ENCODE measurements at places on chromosomes 3 and 15.
A peak's percentile ranks its signal among the peaks of the same experiment; 100 is the strongest.

- no peak for DNase-seq
Observed at GRCh38 chr3:149021830-149022229, 30.5 kb downstream of the GYG1 start.

GRCh38 chr3:127431066-127431465 is 143.2 kb upstream of the PRR20G start:
- peak; percentile 50 for DNase-seq

DNA sequence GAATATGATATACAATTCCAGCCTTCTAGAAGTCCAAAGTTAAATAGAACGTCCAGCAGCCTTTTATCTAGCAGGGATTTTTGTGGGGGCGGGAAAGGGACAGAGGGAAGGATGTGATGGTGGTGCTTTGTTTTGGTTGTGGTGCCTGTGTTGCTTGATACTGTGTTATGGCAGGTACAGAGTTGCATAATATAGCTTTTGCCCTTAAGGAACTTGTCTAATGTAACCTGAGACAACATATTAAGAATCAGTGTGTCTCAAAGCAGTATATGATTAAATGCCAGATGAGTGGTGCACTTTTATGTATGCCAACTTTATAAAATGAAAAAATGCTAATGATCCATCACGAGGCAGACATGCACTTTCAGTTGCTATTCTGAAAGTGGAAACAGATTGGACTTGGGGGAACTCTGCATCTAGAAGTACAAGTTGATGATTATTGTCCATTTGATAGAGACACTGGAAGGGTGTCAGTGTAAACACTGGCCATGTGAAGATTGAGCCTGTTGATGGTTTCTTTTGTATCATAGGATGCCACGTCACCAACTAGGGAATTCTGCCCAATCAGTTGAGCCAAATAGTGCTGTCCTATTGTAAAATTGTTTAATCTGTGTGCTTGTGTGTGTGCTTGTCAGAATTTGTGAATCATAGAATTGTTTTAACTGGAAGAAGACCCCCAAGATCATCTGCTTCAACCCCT is 23.0 kb downstream of the NEO1 start:
- DNase-seq: no peak

DNA sequence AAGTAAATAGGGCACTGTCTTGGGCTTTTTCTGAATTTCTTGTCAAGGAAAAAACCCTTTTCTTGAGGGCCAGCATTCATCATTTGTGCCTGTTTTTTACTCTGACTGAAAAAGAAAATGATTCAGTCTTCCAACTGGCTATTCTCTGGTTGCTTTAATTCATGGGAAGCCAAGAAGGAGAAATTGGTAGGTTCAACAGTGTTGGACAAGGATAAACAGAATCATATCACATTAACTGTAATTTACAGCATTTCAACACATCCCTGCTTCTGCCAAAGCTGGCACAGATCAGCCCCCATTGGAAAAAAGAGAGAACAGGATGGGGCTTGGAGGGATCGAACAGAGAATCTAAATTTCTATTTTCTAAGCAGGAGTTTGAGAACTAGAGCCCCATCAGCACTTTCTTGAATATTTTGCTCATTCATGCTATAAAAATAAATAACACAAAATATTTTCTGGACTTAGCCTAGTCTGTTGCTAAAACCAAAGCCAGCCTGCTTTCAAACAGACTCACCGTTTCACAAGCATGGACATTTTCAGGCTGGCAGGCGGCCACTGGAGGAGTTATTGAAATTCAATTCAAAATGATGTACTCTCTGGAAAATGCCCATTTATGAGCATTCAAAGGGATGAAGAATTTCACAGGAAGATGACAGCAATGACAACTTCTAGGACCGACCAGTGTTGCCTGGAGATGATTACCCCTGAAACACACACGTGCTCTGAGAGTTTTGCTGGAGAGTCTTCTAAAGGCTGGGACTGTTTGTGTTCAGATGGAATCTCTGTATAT is 181.2 kb downstream of the WNT5A start:
- DNase-seq: no peak

DNA sequence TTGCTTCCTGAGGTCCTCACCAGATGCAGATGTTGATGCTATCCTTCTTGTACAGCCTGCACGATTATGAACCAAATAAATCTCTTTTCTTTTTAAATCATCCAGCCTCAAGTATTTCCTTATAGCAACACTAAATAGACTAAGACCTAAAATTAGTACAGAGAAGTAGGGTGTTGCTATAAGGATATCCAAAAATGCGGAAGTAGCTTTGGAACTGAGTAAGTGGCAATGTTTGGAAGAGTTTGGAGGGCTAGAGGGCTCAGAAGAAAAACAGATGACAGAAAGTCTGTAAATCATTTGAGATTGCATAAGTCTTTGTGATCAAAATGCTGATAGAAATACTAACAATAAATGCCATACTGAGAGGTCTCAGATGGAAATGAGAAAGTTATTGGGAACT is 894.9 kb downstream of the DIPK2A start:
- peak; percentile 4 for DNase-seq

GRCh38 chr15:100254691-100255090 is 87.1 kb downstream of the ADAMTS17 start:
- DNase-seq: no peak

DNA sequence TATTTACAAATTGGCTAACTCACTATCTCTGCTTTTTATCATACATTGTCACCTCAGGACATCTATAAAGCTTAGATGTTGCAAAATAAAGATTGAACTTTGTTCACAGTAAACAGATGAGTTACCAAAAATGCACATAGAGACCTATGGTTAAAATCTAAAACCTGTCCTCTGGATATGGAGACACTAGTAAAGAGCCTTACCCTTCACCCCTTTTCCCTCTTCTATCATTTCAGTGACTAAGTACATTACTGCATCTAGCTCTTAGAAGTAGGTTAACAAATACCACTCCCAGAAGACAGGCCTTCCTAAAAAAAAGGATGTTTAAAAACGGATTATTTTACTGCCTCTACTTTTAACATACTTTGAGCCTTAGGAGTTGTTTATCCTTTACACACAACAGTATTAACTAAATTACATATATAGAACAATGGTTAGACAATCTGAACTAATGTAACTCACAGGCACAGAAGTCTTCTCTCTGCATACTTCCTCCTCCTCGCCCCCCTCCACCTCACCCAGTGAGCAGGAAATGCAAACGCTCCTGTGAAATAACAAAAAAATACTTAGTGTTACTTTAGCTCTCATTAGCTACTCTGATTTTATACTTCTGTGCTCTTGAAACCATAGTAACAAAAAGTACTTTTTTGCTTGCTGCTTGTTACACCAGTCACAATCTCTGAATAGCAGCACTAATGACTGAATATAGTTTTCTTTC is 23.3 kb downstream of the IREB2 start:
- DNase-seq: no peak

GRCh38 chr3:171380711-171381425 is 79.3 kb downstream of the TNIK start:
- no peak for DNase-seq

GRCh38 chr3:57256844-57257243 is 29.3 kb downstream of the APPL1 start:
- no peak for DNase-seq

- DNase-seq: peak; percentile 15
Observed at GRCh38 chr15:73464602-73465001, 21.6 kb downstream of the REC114 start.

DNA sequence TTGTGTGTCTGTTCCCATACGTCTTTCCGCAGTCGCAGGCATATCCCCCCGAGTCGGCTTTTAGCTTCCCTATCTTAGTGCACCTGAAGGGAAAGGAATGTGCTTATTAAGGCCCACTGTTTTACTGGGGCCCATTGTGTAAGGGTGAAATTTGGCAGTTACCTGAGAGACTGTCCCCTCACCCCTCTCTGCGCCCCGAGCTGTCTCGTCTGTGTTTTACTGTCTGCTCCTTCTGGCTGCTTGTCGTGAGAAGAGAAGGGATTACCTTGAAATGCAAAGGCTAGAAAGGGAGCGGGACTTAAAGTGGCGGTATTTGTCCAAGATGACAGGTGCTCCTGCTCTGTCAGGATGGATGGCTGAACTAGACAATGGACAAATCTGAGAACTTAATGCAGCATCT is 233.0 kb upstream of the POU1F1 start:
- no peak for DNase-seq

DNA sequence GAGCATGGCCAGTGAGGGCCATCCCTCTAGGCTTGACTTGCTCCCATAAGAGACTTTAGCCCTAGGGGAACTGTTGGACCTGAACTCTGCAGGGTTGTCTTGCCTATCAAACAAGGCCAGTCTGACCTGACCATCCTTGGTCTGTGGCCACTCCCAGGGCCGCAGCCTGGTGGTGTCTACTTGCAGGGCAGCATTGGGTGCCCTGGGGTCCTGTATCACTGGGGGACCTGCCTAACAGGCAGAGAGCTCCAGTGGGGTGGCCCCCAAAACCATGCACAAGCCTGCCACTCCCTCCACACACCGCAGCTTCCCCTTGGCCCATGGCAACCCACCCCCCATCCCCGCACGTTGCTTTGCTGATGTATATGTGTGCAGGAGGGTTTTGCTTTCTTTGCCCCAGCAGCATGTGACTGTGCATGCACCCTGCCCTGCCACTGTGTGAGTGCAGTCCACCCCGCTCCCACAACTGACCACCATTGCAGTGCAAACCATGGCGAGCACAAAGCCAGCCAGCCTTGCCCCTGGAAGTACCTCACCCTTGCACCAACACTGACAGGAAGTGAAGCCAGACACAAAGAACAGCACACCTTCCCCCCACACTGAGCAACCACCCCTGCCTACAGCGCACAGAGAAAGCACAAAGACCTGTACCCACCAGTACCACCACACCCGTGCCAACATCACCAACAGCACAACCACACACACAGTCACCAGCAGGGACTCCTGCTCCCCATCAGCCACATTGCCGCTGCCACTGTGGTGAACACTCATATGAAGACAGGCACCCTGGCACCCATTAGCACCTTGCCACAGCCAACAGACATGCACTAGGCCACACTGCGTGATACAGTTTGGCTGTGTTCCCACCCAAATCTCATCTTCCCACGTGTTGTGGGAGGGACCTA is 88.8 kb downstream of the SENP7 start:
- no peak for DNase-seq

GRCh38 chr3:86984271-86984670 is 6.7 kb downstream of the VGLL3 start:
- DNase-seq: no peak

DNA sequence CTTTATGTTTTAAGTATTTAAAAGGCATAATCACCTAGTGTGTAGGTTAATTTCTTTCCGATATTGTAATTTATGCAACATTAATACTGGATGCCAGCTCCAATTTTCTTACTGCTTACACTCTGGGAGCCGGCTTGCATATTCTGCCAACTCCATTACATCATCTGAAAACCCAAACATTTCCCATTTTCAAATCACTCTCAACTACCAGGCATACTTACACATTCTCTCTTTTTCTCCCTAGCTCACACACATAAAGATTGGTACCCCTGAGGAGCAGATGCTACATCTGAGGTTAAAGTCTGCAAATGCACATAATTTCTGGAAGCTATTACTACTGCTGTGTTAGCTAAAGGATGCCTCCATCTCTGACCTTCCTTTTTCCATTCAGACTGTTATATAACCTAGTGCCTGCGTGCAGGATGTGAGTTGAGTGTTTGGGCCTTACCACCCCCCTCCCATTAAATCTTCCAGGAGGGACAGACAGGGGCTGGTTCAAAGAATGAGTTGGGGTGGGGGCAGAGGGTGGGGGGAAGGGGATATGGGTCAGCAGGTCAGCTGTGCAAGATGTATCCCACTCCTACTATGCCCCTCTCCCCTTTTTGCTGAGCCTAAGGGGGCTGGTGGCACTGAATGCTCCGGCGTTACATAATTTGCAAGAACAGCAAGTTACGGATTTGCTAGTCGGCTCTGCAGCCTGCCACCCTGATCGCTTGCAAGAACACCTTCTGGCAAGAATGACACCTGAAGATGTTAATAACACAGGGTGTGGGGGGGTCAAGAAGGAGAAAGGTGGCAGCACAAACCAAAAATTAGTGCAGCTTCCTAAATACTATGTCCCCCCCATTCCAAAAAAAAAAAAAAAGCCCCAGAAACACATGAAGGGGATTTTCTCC is 2.5 kb downstream of the RORA start:
- DNase-seq: no peak

DNA sequence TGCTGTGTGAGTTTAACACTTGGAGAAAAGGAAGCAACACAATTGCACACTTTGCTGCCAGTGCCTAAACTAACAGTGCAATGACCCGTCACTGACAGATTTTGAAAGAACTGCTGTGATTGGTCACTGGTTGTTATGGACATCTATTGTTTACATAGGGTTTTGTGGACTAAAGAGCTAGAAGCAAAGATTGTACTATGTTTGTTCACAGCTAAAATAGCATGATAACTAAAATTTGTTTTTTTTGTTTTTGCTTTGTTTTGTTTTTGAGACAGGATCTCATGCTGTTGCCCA is 112.4 kb upstream of the GOLGA8J start:
- no peak for DNase-seq

GRCh38 chr3:107999215-107999775 is 91.5 kb downstream of the CD47 start:
- no peak for DNase-seq

DNA sequence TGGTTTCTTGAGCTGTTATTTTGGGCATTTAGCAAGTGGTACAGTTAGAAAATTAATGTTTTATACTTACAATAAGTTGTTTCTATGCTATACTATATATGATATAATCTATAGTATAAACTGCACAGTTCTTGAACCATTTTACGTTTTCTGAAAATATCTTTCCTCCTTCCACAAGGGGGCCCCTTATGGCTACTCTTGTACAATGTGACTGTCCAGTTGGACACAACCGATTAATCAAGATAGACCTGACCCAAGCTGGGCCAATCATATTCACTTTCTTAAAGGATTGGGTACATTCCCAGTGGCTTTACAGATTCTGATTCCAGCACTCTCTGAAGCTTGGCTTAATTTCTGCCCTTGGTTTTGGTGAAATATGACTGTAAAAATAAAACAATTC is 953.4 kb downstream of the AGBL1 start:
- DNase-seq: no peak

GRCh38 chr3:46705751-46706552 is 4.8 kb downstream of the TMIE start:
- no peak for DNase-seq

DNA sequence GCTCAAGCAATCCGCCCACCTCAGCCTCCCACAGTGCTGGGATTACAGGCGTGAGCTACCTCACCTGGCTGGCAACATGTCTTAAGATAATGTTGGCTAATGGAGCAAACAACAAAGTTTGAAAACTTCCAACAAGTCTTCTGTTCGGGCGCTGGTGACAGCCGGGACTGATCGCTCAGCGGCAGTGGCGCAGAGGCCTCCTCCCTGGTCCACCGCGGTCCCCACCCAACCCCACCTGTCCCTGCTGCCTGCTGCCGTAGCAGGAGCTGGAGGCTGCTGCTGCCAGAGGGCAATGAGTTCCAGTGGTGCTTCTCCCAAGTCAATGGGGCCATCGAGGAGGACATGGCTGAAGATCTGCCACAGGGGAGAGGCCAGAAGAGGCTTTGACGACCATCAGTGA is 12.1 kb downstream of the DLEC1 start:
- no peak for DNase-seq

All from hematopoietic multipotent progenitor cell treated with erythropoietin and hydrocortisone succinate and interleukin-3 and kit ligand, for 6 days (in vitro differentiated cells).